ENCODE measurements at places on chromosomes 2 and 18.
A peak's percentile ranks its signal among the peaks of the same experiment; 100 is the strongest.

GRCh38 chr2:85259879-85260278 is 67.9 kb downstream of the TGOLN2 start:
- DNase-seq: no peak

DNA sequence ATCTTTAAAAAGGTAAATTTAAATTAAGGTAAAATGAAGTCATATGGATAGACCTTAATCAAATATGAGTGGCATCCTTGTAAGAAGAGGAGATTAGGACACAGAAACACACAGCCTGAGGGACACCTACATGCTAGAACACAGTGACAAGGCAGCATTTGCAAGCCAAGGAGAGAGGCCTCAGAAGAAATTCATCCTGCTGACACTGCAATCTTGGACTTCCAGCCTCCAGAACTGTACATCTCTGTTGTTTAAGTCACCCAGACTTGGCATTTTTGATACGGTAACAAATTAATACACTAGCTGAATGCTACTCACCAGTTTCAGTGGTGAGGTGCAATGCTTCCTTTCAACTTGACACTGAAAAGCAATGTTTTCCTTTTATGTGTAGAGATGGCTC is 305.0 kb downstream of the TDRD15 start:
- DNase-seq: no peak

DNA sequence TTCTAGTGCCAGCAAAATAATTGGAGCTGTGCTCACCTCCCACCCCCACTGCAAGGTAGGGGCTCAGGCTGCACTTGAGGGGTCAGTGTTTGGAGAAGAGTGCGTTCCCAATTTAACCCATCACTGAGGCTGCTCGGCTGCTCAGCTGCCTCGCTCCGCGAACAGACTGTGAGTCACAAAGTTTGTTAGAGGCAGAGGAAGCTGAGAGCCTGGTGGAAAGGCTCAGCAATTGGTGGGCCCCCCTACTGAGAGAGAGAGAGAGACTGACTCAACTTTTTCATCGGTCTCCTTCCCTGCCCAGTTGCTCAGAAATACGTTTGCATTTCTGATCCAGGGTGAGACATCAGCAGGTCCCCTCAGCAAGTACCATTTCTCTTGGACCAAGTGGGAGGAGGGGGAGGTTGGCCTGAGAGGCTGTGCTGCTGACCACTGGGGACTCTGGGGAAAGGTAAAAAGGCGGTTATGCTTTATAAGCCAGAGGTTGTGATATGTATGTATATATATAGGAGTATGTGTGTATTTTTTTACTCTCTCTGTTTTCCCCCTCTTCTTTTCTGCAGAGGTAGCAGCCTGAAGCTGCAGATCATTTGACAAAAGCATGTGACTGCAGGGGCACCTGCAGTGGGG is 1.5 kb downstream of the EFR3B start:
- peak; percentile 7 for DNase-seq

GRCh38 chr2:144310889-144311608 is 208.9 kb downstream of the ZEB2 start:
- DNase-seq: no peak

DNA sequence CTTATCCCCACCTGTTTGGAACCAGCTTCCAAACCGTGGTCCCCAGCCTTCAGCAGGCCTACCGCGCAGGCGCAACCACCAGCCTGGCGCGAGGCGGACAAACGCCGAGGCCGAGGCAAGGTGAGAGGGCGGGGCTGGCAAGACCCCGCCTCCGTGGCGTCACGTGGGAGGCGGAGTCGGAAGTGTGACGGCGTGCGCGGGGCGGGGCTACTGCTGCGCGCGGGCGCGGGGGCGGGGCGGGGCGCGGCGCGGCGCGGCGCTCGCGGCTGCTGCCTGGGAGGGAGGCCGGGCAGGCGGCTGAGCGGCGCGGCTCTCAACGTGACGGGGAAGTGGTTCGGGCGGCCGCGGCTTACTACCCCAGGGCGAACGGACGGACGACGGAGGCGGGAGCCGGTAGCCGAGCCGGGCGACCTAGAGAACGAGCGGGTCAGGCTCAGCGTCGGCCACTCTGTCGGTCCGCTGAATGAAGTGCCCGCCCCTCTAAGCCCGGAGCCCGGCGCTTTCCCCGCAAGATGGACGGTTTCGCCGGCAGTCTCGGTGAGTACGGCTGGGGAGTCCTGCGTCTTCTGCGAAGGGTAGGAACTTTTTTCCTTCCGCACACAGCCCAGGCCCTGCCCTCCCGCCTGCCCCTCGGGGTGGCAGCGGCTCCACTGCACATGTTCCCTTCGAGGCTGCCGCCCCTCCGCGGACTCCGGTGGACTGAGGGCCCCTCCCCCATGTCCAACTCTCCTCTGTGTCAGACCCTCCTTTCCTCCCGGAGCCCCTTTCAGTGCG is at the start of gene EML4:
EML4 (plus strand) TSS at position 254 of the 774 bp plus-strand sequence; CDS start at position 513, 259 bp downstream.
- DNase-seq: peak; percentile 87

GRCh38 chr2:9547262-9547991 is 8.2 kb downstream of the ADAM17 start:
- DNase-seq: no peak

DNA sequence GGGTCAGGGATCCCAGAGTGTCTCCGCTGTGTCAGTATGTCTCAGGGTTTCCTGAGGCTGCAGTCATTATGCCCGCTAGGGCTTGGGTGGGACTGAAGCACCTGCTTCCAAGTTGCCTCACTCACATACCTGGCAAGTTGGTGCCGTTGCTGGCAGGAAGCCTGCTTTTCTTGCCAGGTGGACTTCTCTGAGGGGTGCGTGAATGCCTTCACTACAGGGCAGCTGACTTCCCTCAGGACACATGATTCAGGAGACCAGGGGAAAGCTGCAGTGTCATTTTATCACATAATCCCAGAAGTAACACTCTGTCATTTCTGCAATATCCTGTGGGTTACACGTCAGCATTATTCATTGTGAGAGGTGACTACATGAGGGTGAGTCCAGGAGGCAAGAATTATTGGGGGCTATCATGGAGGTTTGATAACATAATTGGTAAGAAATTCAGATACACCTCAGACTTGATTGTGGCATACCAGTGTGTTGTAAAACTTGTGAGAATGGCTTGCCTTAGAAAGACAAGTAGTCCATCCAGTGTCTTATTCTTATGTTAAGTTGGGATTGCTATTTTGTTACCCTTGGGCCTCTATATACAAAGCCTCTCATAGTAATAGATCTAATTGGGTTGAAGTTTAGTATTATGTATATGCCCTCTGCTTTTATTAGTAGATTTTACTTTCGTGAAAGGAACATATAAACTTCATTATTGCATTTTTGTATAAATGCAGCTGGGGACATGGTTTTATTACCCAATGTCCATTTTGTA is 44.1 kb downstream of the NEDD4L start:
- DNase-seq: no peak

- no peak for DNase-seq
Observed at GRCh38 chr2:228522276-228522675, 340.8 kb upstream of the SPHKAP start.

- DNase-seq: no peak
Observed at GRCh38 chr2:180519276-180519675, 461.1 kb upstream of the UBE2E3 start.

DNA sequence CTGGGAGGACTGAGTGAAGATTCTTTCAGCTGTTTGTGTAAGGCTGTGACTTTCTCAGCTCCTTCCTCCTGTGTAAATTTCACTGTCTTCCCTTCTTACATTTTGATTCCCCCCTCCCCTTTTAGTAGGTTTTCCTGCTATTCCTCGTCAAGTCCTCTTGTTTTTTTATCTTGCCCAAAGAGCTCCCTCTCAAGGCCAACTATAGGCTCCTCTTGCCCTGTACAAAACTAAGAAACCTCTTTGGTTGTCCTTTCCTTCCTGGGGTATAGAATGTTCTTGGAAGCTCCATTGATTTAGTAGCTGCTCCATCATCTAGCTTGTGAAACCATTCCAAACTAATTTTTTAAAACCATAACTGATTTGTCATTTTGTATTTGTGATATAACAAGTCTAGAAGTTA is 7.3 kb downstream of the CCDC121 start:
- DNase-seq: no peak

- DNase-seq: no peak
Observed at GRCh38 chr18:36672437-36673344, 156.1 kb downstream of the TPGS2 start.

DNA sequence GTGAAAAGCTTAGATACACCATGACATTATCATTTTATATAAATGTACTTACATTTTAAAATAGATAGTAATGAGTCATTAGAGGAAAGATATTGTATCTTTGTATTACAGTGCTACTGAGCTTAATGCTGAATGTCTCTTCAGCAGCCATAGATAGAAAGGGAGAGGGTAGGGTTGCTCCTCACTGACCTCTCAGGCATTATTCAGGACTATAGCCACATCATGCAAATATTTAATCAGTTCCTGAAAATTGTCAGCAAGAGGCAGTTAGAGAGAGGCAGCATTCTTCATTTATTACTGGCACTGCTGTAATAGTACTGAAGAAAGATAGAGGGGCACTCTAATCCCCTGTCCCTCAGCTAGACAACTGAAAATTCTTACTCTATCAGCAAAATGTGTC is 242.0 kb upstream of the TANK start:
- DNase-seq: no peak

DNA sequence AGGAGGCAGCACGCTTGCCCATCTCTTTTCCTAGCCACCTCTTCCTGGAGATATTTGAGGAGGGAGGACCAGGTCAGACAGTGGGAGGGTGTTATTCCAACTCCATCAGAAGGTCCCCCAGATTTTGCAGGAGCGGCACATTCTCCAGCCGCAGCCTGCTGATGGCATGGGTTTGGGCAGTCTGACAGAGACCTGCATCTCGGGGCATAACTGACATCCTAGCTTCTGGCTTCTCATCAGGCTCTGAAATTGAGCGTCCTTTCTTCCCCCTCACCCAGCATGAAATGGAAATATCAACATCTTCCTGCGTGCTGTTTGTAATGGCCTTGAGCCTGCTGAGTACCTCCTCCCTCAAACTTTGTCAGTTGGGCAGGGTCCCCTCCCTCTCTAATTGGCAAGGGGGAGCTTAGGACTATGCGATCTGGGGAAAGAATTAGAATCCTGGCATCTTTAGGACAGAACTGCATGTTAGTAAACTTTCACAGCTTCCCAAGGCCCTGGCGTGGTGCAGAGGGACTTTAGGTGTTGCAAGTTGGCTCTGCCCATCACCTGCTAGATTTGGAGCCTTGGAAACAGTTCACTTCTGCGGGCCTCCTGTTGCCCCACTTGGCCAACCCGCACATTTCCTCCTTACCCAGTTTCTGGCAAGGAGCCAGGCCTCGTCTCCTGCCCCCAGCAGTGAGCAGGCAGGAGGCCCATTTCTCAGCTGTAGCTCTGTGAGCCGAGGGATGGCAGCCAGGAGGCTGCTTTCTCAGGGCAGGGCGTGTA is 2.2 kb downstream of the ITM2C start:
- no peak for DNase-seq

Data from activated CD8-positive, alpha-beta memory T cell treated with anti-CD3 and anti-CD28 coated beads for 48 hours (primary cell).